Left renal cortex interstitium (tissue), 4 donors: ENCODE measurements at places on chromosomes 2 and 18. TPM values are rescaled to one million over a fixed set of nuclear protein-coding genes. Genes with fewer than 3 reads are reported as not detected.

DNA sequence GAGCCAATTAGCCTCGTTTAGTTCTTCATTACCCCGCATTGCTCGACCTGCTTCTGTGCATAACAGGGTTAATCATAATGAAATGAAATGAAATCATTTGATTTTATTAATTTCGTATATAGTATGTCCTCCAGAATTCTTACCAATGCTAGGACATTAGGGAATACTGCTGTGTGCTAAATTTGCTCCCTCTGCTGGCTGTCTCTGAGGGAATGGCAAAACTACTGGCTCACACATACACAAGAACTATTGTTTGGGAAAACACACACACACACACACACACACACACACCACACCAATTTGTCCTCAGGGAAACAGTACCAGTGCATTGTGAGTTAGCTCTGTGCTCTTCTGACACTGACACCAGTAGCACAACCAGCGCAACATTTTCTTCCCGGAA is 273.3 kb upstream of the TCF4 start:
- no peak for DNase-seq

- no peak for DNase-seq
Measured at GRCh38 chr18:3014503-3015203, 1.7 kb upstream of the LPIN2 start.

- DNase-seq = no peak
Measured at GRCh38 chr2:181467966-181468707, 11.0 kb downstream of the ITGA4 start.

GRCh38 chr18:59033359-59033758 is 106.3 kb upstream of the SEC11C start:
- no peak for DNase-seq

- no peak for DNase-seq
Measured at GRCh38 chr2:152497481-152498052, 162.6 kb downstream of the FMNL2 start.

Gene ZNF396
- 5.0 TPM for polyA plus RNA-seq

Gene RAMP1
- polyA plus RNA-seq = 11.4 TPM

Gene THSD7B
- polyA plus RNA-seq = 2.9 TPM

Gene LIPT1
- 10.3 TPM for polyA plus RNA-seq

Gene CAPN13
- polyA plus RNA-seq = 1.6 TPM

Gene MARCHF4
- polyA plus RNA-seq = 0.13 TPM
